ENCODE measurements at places on chromosomes 12 and 14. TPM values are rescaled to one million over a fixed set of nuclear protein-coding genes. Genes with fewer than 3 reads are reported as not detected.

The KRT75 gene
- not detected for total RNA-seq

The TGM1 gene
- total RNA-seq: 13.2 TPM

DNA sequence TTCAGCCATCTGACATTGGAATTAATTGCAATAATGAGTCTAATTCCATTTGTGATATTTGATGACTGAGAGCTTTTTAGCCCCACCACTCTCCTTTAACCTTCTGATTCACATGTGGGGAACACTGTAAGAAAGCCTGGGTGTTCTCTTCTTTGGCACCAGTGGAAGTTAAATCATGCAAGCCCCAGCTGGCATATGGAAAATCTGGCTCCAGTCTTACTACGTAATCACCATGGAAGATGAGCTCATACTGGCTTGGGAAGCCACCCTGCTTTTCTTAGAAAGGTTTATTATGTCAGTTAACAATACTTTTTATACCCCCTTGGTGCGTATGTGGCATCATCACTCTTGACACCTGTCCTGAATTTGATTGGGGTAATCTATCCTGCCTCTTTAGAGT is 479.3 kb downstream of the SLC16A7 start:
- no peak for DNase-seq

DNA sequence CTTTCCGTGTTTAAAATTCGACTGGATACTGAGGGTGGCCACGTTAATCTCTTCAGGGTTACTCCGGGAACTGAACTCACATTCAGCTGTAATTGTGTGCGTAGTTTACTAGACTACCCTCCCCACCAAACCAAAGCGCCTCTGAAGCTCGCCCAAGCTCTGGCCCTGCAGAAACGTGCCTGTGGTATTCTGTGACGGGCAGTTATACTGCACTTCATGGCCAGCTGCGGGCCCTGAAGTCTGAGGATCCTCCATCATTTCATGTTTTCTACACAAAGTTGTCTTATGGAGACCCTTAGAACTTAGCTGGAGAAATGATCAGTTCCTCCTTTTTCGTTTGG is 688 bp downstream of the ZNF26 start:
- DNase-seq: no peak

The PPP1CC gene
- 111 TPM for total RNA-seq

- no peak for DNase-seq
These were observed 921 bp downstream of the DEPDC4 start for GRCh38 chr12:100265732-100266584.

All from sciatic nerve (tissue), 2 donors.